Pancreas (tissue), 10 donors: ENCODE measurements at places on chromosomes 16 and 17.

DNA sequence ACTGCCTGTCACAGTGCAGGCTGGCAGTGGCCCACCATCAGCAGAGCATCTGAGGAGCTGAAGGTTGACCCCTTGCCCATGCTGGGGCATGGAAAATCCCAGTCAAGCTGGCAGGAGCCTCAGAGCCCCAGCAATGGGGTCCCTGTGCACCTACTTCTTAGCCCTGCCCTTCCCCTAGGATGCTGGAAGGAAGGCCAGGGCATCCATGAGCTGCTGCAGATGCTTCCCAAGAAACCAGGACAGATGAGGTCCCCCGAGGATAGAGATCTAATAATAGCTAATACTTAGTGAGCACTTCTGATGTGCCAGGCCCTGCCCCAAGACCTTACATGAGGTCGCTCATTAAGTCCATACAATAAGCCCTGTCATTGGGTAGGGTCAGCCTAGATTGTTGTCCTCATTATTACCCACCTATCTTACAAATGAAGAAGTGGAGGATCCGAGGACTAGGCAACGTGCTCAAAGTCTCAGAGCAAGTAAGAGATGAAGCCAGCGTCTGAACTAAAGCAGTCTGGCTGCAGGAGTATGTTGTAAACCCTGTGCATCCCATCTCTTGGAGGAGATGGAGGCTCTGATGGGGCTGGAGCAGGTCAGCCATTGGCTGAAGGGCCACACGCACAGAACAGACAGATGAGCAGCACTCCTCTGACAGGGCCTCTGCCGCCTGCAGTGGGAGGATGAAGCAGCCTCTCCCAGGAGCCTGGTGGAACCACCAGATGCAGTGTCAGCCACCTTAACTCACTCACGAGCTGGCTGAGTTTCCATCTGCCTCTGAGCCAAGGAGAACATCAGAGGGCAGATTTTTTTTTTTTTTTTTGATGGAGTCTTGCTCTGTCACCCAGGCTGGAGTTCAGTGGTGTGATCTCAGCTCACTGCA is 175.4 kb downstream of the WSCD1 start:
- DNase-seq: no peak

GRCh38 chr17:6753006-6753445 is 2.8 kb upstream of the XAF1 start:
- no peak for DNase-seq

GRCh38 chr17:78997231-78997741 is 12.3 kb downstream of the CANT1 start:
- no peak for DNase-seq

- DNase-seq: no peak
Measured at GRCh38 chr16:67749436-67750078, 30.4 kb upstream of the GFOD2 start.

- DNase-seq: no peak
Measured at GRCh38 chr16:11242658-11243057, 13.3 kb downstream of the SOCS1 start.

GRCh38 chr17:5226940-5227878 is 7.5 kb downstream of the SCIMP start:
- DNase-seq: no peak

- DNase-seq: no peak
Measured at GRCh38 chr17:42519546-42520491, 16.2 kb upstream of the NAGLU start.

DNA sequence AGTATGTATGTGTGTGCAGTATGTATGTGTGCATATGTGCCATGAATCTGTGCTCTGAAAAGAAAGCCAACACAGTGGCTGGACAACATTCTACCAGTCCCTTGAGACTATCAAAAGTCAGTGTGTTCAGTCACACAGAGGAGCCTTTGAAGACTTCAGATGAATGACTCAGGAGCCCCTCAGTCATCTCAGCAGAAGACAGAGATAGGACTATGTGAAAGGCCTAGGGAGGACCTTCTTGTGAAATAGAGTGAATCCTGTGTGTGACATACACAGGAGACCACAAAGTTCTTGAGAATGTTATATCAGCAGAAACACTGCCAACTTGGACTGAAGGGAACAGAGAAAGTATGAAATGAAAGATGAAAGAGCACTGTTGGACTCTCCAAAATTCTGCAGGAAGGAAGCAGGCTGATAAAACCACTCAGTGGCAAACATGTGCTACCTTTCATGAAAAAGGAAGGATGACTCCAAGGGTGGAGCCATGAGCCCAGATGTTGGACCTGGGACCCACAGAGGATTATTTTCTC is 108.4 kb downstream of the METRNL start:
- DNase-seq: no peak

DNA sequence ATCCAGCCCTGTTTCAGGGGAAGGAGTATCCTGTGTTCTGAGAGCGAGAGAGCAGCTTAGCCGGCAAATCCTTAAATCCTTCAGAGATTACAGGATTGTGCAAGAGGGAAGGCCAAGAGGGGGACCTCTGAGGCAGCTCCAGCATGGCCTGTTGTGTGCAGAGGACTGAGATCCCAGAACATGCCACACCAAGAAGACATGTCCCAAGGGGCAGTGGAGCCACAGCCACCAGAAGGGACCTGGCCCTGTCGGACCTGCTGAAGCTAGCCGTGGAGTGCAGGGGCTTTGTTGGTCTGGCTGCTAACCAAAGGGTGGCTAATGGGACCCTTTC is 1.6 kb upstream of the MRC2 start:
- DNase-seq: no peak

- DNase-seq: no peak
Measured at GRCh38 chr16:16038950-16039349, 89.5 kb downstream of the ABCC1 start.

GRCh38 chr16:636206-637080 is at the start of gene METTL26:
TSS of gene METTL26 (minus strand) at chr16:636305. CDS start at chr16:636290, 15 bp downstream.
- DNase-seq: peak; percentile 97

- no peak for DNase-seq
Measured at GRCh38 chr16:1950047-1950446, 4.4 kb downstream of the RPL3L start.

DNA sequence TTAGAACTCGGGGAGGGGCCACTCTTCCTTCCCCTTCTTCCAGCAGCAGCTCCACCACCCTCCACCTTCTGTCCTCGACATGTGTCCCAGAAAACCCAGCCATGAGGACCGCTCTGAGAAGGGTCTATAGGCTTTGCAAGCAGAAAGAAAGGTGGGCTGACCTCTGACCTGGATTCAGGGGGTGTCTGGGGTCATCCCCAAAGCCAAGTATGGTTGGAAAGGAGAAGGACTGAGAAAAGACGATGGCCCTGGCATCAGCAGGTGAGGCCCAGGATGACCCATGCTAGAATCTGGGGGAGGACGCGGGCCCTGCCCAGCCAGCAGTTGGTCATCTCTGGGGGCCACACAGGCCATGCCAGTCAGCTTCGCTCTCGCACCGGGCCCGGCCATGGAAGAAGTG is 6.1 kb upstream of the SMIM5 start:
- no peak for DNase-seq

- peak; percentile 65 for DNase-seq
Measured at GRCh38 chr17:29390851-29391631, 878 bp downstream of the TAOK1 start.

DNA sequence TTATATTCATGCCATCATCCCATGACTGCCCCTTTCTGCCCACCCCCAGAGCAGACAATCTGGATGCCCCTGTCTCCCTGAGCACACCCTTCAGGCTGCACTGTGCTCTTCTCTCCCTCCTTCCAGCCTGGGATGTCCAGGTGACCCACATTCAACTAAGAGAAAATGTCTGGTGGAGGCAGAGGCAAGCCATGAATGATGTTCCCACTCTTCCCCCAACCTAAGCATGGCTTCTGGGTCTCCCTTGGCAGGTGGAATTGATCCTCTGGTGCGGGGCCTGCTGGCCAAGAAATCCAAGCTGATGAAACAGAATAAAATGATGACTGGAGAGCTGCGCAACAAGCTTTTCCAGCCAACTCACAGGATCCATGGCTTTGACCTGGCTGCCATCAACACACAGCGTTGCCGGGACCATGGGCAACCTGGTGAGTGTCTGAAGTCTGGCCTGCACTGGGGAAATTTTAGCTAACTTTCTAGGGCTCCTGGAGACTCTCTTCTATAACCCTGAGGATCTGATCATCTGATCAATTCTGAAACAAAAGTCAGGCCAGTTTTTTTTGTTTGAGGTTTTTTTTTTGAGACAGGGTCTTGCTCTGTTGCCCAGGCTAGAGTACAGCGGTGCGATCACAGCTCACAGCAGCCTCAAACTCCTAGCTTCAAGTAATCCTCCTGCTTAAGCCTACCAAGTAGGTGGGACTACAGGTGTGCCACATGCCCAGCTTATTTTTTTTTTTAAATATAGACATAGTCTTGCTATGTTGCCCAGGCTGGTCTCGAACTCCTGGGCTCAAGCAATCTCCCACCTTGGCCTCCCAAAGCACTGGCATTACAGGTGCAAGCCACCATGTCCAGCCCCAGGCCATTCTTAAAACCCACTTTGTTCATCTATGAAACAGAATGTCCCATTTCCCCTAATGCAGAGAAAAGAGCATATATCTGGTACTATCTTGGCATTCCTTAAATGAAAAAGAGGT is 14.5 kb downstream of the MPO start:
- no peak for DNase-seq

- no peak for DNase-seq
Measured at GRCh38 chr16:86508028-86508946, 2.0 kb upstream of the FOXF1 start.

- no peak for DNase-seq
Measured at GRCh38 chr17:51152766-51153209, 571 bp upstream of the NME1 start.

DNA sequence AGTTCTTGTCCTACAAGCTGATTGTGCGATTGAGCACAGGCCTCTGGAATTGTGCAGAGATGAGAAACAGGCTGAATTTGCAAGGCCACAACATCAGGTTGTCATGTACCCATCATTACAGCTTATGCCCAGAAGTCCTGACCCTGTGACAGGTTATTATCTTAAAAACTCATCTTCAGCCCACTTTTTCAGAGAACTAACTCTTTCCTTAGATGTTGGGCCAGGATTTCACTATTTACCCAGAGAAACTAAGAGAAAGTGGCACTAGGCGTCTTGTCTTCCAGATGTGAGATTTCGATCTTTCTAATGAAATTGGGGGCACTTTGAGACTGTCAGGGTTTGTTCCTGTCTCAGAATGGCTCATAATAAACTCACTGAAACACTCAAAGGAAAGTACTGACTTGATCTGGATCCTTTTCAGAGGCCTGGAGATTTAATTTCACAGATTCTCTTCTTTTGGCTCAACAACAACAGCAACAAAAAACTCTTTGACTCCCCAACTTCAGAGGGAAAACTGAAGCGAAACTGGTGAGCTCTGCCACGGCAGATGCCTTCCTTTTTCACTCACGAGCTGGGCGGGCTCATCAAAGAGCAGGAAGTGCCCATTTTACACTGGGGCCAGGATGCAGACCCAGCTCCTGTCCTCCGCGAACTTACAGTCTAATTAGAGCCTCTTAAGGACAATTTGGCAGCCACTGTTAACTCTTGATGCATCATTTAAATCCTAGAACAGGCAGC is 17.7 kb upstream of the SLC12A3 start:
- no peak for DNase-seq

- DNase-seq: no peak
Measured at GRCh38 chr17:17935321-17936271, 36.6 kb downstream of the TOM1L2 start.

DNA sequence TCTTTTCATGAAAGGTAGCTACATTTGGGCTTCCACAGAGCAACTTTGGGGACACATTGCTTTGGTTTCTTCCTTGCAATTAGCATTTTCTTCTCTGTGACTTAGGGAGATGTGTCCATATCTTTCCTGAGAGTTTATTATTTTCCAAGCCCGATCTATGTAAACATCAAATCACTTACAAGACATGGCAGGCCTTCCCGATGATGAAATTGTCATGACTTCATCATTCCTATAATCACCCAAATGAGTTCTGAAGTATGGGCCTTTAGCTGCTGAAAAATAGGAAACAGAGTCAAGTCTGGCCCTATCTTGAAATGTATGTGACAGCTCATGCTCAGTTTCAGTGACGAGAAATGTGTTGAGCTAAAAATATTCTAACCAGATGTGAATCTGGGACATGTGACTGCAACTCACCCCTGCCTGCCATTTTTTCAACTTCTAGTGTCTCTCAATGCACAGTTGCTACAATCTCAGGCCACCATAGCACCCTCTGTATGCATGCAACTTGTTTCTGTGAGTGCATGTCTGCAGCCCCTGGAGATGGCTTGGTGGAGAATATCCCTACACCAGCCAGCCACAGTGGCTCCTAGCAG is 199.6 kb upstream of the MAF start:
- DNase-seq: no peak

DNA sequence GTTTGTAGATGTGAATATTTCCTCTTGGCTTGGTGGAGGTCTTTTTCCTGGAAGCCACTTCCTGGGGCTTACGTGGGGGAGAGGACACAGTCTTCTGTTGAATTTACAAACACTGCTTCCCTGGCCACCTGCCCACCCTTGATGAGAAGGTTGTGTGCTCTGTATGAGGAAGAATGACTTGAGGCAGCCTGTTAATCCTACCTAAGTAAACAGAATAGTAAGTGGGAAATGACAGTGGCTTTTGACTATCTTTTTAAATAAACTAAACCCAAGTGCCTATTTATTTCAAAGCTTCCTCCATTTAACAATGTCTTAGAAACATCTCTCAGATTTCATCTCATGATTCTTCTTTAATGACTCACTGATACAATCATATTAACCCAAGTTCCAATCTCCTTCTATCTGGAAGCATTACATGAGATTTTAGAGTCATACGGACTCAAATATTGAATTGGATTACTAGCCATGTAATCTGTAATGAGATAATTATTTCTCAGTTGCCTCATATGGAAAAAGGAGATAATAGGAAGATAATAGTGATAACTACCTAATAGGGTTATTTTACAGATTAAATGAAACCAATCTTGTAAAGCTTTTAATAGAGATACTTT is 96.6 kb upstream of the SMIM36 start:
- DNase-seq: peak; percentile 30

DNA sequence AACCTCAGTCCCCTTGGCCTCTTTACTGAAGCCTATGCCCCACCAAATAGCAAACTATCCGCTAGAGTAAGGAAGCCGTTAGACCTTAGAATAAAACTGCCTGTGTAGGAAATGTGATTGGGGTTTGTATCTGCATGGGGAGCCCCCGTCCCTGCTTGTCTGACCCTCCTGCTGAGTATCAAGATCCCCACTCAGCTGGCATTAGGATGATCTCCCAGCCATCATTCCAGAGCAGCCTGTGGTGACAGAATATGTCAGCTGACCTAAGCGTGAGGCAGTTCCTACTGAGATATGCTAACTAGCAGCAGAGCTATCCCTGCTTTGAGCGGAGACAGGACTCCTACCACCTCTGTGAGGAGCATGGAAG is 645 bp upstream of the GFOD2 start:
- no peak for DNase-seq

GRCh38 chr16:87926246-87927194 is 9.8 kb downstream of the CA5A start:
- DNase-seq: peak; percentile 49
